ENCODE measurements at places on chromosomes 1 and 21. TPM values are rescaled to one million over a fixed set of nuclear protein-coding genes. Genes with fewer than 3 reads are reported as not detected.

The DNM3 gene
- 5.1 TPM for total RNA-seq

The TARS2 gene
- 21.4 TPM for total RNA-seq

GRCh38 chr1:46605232-46605631, 1.2 kb upstream of the MKNK1 start:
- DNase-seq = no peak

DNA sequence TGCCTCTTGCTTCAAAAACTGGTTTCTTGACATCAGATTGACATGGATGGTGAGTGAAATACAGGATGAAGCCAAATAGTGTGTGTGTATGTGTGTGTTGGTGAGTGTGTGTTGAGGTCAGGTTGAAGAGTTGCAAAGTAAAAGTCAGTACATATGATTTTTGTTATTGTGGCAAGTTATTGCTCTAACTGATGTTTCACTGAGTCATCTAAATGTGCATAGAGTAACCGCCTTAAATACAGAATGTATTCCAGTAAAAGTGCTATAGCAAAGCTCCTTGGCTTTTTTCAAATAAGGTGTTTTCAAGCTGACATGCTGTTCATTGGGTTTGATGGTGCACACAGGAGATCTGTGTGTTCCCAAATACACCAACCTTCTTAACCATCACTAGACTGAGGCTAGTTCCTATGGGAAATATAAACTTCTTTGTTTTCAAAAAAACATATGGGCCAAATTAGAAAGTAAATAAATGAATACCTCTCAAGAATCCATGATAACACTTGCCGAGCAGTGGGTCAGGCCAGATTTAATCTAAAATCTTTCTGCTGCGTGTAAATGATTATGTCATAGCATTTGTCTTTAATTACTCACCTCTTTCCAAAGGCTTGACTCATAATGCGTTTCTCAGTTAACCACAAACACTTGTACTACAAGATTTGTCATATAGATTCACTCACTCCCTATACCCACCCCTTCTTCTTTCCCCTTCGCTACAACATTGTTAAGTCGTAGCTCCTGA, 151.1 kb downstream of the LYPLAL1 start:
- no peak for DNase-seq

GRCh38 chr21:39529026-39529425, 77.3 kb downstream of the SH3BGR start:
- no peak for DNase-seq

DNA sequence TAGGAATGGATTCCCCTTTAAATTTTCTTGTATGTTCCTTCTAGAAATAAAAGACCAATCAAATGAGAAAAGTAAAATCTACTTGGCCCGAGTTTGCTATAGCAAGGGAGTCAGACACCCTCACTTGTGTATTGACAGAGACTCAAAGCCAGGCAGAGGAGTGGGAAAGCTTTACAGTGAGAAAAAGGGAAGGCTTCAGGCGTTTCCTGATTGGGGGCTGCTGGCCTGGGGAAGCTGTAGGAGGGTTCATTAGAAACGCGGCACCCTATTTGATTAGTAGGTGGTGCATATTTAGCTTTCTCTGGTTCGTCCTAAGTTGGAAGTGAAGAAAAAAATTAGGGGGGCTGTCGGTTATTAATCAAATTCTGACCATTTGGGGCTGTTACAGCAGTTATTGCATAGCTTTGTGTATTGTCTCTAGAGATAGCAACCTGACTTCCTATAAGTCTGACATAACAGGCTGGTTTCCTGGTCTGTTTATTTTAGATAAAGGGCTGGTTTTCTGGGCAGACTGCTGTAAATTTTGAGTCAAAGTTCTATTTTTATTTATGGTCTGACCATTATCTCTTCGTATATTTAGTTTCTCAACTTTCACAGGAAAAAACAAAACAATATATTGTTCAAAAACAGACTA, 10.0 kb downstream of the SLC25A24 start:
- DNase-seq = no peak
